ENCODE measurements at places on chromosomes 7 and 10.

GRCh38 chr7:26857506-26858240 lies 6.7 kb downstream of the SKAP2 start:
- DNase-seq, result no peak

GRCh38 chr10:14429043-14429700 lies 98.4 kb upstream of the FRMD4A start:
- DNase-seq, result no peak

GRCh38 chr7:89183712-89184111 lies 388.2 kb upstream of the TEX47 start:
- no peak for DNase-seq

- no peak for DNase-seq
These were observed 84.0 kb upstream of the KLF6 start for GRCh38 chr10:3869036-3869435.

- DNase-seq, result no peak
These were observed 77.3 kb upstream of the MKLN1 start for GRCh38 chr7:131250331-131250730.

DNA sequence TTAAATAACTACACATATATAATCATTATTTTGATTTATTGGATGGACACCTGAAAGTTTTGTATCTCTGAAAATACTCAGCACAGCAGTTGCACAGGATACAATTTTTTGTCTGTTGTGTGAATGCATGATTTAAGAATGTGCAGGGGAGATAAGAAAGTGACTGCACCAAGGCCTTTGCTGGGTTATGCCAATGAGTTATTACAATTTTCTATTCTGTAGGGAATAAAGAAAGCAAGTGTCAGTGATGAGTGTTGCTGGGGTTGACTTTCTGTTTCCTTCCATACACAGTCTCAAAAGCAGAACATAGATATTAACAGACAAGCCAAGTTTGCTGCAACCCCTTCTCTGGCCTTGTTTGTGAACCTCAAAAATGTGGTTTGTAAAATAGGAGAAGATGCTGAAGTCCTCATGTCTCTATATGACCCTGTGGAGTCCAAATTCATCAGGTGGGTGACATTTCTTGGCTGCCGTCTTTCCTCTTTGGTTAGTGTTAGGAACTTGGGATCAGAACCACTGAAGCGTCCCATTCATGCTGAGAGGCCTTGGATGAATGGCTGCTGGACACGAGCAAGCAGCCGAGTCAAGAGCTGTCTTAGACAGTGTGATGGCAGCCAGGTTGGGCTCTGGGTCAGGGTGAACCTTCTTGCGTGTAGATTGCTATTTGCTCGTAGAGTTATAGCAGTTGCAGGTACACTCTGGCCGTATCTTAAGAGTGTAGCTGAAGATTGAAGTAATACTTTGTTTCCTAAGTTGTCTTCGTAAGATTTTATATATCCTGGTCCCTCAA lies 92.8 kb downstream of the DOCK1 start:
- no peak for DNase-seq

- DNase-seq, result no peak
These were observed 179.3 kb downstream of the PFKFB3 start for GRCh38 chr10:6382081-6382480.

DNA sequence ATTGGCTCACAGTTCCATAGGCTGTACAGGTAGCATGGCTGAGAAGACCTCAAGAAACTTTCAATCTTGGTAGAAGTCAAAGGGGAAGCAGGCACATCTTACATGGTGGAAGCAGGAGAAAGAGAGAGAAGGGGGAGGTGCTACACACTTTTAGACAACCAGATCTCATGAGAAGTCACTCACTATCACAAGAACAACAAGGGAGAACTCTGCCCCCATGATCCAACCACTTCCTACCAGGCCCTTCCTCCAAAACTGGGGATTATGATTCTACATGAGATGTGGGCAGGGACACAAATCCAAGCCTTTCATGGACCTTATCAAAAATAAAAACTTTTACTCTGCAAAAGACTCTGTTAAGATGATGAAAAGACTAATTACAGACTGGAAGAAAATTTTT lies 183.2 kb upstream of the TRIM24 start:
- no peak for DNase-seq

- DNase-seq, result no peak
These were observed 44.3 kb downstream of the NOD1 start for GRCh38 chr7:30434140-30434799.

DNA sequence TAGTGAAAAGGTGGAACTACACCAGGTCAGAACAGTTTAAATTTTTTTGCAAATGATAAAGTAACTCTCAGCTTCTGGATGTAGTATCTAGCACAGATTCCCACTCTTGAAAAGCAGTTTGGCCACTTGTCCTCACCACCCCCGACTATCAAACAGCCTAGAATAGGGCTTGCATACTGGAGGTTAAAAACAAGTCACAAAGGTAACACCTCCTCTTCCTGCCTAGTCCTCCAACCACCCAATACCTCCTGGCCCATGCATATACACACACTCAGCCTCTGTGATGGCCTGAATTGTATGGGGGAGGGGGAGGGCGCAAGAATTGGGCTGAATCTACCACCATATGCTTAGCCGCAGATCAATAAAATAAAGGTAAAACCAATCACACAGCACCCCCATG lies 5.7 kb downstream of the SKAP2 start:
- no peak for DNase-seq

DNA sequence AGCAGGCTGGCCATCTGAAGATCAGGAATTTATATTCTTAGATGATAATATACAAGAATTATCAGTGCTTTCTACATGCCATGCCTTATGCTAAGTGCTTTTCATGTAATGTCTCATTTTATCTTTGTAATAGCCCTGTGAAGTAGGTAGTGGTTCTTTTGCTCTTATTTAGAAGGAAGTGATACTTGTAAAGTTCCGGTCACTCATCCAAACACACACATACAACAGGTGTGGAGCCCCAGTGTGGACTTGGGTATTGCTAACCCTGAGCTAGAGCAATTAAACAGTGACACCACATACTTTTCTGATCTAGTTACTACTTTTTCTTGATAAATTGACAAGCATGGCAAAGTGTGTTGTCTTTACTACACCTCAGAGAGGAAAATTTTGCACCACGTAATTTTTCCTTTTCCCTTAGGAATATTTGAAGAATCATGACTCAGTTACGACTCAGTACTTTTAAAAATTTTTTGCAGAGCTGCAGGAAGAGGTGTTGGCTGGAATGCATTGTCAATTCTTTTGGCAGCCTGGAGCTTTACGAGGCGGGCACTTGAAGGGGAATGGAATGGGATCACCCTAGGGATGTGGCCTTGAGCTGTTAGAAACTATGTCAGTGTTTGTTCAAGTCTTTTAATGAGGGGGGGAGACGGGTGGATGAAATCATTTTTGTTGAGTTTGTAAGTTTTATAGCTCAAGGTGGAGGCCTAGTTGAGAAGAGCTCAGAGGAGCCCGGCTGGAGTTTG lies 212.5 kb upstream of the CELF2 start:
- DNase-seq, result no peak

GRCh38 chr10:43585981-43586729 lies 11.7 kb upstream of the ZNF239 start:
- DNase-seq, result no peak

DNA sequence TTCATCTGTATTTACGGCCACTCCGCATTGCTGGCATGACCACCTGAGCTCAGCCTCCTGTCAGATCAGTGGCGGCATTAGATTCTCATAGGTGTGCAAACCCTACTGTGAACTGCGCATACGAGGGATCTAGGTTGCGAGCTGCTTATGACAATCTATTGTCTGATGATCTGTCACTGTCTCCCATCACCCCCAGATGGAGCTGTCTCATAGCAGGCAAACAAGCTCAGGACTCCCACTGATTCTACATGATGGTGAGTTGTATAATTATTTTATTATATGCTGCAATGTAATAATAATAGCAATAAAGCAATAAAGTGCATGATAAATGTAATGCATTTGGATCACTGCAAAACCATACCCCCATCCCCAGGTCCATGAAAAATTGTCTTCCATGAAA lies 1172.9 kb upstream of the AUTS2 start:
- no peak for DNase-seq

- DNase-seq, result no peak
These were observed 262.3 kb upstream of the KLF14 start for GRCh38 chr7:130996205-130996832.

GRCh38 chr10:86365346-86366032 lies 1.1 kb downstream of the GRID1 start:
- DNase-seq, result no peak

- DNase-seq, result no peak
These were observed 1.2 kb downstream of the HOXA10 start for GRCh38 chr7:27172823-27173510.

- DNase-seq, result no peak
These were observed 387.5 kb downstream of the CCSER2 start for GRCh38 chr10:84715911-84716310.

DNA sequence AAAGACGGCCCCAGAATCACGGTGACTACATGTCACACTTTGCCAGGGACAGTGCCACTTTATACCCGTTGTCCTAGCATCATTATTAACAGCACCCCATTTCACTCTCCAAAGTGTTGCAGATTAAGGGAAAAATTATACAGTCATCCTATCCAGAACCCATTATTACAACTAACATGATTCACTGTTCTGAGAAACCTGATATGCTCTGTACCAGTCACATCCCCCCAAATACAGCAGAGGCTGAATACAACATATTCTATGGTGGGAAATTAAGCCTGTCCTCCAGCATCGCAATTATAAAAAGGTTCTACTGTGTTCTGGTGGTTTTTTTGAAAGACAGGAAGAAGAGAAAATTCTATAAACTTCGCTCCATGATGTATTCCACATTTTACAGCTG lies 162.1 kb downstream of the JAZF1 start:
- DNase-seq, result no peak

- DNase-seq, result no peak
These were observed 318.9 kb downstream of the IPMK start for GRCh38 chr10:57948796-57949195.

DNA sequence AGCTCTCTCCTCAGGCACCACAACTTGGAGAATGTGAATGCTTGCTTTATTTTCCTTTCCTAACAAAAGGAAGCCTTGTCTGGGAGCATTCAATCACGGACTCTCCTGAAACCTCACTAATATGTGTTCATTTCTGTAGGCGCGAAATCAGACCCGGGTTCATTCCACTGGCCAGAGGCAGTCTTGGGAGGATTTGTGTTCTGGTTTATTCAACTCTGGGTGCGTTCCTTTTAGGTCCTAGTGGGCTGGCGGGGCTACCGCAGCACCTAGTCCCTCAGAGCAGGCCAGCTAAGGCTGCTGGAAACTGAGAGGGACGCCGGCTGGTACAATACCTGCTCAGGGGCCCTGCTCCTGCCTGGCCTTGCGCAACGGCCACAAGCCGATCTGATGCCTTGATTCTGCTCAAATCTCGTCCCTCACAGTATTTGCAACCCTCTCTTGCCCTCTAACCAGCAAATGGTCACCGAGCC lies 7.5 kb downstream of the HOXA4 start:
- no peak for DNase-seq

- no peak for DNase-seq
These were observed 68.6 kb downstream of the ADAM22 start for GRCh38 chr7:88002617-88003016.

GRCh38 chr10:117007080-117007479 lies 2.1 kb upstream of the SHTN1 start:
- no peak for DNase-seq

DNA sequence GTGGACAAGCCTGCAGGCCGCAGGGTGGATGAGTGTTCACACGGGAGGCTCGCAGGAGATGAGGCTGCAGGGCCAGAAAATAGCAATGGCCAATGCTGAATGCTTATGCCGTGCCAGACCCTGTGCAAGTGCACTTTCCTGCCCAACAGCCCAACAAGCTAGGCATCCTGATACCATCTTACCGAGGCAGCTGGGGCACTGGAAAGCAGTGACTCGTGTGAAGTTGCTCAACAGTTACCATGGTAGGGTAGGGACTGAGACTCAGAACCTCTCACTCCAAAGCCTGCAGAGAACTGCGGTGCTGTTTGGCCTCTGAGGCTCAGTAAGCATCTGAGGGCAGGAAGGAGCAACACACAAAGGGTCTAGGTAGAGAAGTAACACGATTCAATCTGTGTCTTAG lies 43.7 kb downstream of the JAZF1 start:
- no peak for DNase-seq

DNA sequence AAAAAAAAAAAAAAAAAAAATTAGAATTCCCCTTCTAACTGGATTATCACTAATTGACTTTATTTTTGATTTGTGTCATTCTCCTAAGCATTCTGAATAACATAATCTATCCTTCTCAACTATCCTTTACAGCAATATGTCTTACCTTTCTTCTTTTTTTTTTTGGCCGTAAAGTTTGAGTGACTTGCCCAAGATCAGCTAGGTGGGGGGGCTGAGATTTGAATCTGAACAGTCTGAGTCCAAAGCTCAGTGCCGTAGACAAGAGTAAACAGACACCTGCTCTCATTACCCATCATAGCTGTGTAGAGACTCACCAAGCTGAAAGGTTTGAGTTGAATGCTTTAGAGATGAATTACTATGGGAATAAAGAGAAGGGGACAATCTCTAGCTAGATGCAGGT lies 192.1 kb downstream of the SORCS1 start:
- DNase-seq, result no peak

GRCh38 chr10:24456322-24456721 lies 247.4 kb downstream of the KIAA1217 start:
- DNase-seq, result no peak

DNA sequence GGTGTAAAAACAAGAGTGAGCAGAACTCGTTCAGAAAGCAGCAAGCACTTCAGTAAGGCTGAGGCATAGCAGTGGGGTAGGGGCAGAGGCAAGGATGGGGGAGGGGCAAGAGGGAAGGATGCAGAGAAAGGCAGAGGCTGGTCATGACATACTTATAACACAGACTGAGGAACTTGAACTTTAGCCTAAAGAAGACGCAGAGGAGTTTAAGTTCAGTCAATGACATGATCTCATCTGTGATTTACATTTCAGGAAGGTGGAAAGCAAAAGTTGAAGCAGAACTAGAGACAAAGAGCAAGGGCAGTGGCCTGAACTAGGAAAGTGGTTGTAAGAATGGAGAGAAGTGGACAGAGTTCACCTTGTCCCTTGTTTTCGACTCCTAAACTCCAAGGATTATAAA lies 15.8 kb downstream of the MACC1 start:
- no peak for DNase-seq

DNA sequence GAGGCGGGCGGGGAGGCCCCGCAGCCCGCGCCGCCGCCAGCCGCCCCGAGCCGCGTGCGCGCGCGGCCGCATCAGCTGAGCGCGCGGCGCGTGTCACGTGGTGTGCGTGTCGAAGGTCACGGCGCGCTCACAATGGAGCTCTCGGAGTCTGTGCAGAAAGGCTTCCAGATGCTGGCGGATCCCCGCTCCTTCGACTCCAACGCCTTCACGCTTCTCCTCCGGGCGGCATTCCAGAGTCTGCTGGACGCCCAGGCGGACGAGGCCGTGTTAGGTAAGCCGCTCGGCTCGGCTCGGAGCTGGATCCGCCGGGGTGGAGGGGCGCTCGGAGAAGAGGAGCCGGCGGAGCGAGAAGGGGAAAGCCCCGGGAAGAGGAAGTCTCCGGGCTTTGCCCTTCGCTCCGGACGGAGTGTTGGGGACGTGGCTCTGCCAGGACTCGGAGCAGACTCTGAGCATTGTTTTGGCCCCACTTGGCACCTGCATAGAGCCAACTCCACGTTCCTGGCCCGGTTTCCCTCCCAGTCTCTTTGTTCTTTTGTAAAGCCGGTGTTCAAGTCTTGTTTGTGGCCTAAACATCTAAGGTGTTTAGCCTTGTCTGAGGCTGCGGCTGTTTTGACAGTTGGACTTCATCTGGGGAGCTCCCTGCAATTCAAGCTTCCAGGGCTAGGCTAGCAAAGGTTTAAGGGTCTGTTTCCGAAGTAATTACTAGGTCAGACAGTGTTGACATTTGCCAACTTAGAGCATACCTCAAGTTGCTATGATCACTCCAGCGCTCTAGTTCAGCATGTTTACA lies at the start of gene COMMD3:
TSS of gene COMMD3 (plus strand) at position 103 of the 790 bp plus-strand sequence. CDS start at position 133, 30 bp downstream.
- DNase-seq, result peak; percentile 32
